ENCODE measurements at places on chromosomes 5 and 9. TPM values are rescaled to one million over a fixed set of nuclear protein-coding genes. Genes with fewer than 3 reads are reported as not detected.

DNA sequence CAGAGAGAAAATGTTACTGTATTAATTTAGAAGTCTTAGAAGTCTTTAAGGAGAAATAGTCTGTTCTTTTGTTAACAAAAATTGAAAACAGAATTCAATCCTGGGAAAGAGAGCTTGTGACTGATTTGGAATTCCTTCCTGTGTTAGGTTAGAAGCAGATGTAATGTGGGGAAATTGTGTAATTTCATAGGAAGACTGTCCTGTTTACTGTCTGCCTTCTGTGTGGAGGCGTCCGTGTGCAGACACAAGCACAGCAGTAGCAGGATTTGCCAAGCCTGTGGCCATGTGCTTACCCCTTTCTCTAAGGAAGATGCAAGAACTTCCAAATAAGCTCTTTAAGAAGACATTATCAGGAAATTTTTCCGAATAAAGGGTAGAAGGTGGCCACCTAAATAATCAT lies 36.7 kb upstream of the F2R start:
- DNase-seq: no peak

- DNase-seq: no peak
Observed at GRCh38 chr5:60504342-60504741, 195.6 kb downstream of the DEPDC1B start.

GRCh38 chr5:50990296-50990924 lies 324.0 kb downstream of the PARP8 start:
- DNase-seq: no peak

TTC1 gene
- 38.2 TPM for total RNA-seq
